ENCODE measurements at places on chromosomes 3 and 15.

DNA sequence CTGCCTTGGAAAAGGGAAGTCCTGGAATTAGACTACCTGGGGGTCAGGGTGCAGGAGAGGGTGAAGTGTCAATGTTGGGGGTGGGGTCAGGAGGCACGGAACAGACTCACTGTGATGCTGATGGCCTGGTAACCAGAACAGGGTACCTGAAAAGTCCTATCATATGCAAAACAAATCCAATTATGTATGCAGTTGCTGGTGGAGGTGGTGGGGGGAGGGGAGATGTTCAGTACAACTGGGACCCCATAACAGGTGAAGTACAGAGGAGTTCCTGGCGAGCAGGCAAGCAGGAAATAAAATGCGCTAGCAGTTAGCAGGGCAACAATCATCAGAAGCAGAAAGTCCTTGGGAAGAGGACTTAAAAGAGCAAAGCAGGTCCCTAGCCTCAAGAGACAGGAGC is 4.2 kb upstream of the KATNBL1 start:
- no peak for DNase-seq

GRCh38 chr3:45234250-45234649 is 8.2 kb upstream of the TMEM158 start:
- DNase-seq, result no peak

DNA sequence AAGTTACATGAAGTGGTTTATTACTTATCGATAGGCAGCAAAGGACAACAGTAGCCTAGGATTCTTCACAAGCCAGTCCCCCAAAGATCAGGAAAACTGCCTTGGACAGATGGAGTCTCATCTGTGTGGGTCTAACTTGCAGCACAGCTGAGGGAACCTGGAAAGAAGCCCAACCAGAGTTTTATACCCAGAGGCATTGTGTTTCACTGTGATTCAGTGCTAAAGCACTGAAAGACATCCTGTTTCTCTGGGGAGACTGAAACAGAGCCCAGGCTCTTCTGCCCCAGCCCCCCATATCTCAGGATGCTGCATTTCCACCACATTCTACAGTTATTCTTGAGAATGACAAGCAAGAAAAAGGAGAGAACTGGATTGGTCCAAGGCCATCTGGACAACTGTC is 48.2 kb upstream of the PYDC2 start:
- peak; percentile 6 for DNase-seq

DNA sequence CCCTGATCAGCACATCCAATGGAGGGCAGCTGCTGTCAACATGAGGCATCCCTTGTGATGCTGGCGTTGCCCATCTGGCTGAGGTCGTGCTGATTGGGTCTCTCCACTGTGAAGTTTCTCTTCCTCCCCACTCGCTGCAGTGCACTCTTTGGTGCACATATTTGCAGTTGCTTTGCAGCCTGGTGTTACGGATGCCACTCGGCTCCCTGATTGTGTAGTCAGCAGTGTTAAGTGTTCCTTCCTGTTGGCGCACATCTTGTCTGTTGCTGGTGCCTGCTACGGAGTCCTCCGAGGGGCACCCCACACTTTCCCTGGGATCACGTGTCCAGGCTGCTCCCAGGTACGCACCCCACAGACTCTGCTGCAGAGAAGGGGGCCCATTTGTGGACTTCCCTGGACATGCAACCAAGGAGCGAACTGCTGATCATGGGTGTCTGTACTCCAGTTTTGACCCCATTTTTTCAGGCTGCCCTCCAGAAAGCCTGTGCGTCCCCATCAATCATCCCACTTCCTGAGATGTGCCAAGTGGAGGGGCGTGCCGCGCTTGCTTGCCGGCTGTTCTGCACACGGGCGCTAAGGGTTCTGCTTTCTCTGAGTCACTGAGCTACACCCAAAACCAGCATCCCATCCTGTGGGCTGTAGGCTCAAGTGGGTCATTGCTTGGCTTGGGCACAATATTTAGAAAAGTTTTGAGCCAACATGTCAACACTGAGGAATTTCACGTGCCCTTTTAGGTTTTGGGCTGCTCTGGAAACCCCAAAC is 98.6 kb downstream of the FBLN2 start:
- DNase-seq, result no peak

GRCh38 chr3:35505181-35505580 is 134.1 kb upstream of the ARPP21 start:
- DNase-seq, result peak; percentile 95

GRCh38 chr15:42553554-42553953 is 4.9 kb downstream of the HAUS2 start:
- DNase-seq, result no peak

DNA sequence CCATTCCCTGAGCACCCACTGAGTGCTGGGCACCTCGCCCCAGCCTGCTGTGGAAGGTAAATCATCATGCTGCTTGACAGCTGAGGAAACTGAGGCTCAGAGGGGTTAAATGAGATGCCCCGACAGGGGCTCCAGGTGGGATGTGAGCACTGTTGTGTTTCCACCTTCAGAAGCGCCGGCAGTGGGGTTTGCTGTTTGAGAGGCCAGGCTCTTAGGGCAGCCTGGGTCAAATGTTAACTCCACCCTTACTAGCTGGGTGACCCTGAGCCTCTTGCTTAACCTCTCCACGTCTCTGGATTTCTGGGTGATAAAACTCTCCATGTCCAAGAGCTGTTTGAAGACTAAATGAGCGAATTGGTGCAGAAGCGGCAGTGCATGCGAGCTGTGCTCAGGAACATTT is 43.1 kb downstream of the FAM3D start:
- DNase-seq, result no peak

- no peak for DNase-seq
These were observed 106.1 kb upstream of the FRMD4B start for GRCh38 chr3:69491975-69492374.

DNA sequence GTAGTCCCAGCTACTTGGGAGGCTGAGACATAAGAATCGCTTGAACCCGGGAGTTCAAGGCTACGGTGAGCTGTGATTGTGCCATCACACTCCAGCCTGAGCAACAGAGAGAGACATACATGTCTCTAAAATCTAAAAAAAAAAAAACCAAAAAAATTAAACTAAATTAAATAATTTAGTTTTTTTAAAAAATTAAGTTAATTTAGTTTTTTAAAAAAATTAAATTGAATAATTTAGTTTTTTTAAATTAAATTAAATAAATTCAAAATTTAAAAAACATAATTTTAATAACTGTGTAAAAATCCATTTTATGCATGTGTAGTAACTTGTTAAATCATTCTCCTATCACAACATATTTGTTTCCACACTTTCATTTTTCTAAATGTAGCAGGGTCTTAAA is 20.1 kb upstream of the ARPIN start:
- DNase-seq, result no peak

GRCh38 chr15:87193481-87193880 is 1063.1 kb downstream of the NTRK3 start:
- no peak for DNase-seq

DNA sequence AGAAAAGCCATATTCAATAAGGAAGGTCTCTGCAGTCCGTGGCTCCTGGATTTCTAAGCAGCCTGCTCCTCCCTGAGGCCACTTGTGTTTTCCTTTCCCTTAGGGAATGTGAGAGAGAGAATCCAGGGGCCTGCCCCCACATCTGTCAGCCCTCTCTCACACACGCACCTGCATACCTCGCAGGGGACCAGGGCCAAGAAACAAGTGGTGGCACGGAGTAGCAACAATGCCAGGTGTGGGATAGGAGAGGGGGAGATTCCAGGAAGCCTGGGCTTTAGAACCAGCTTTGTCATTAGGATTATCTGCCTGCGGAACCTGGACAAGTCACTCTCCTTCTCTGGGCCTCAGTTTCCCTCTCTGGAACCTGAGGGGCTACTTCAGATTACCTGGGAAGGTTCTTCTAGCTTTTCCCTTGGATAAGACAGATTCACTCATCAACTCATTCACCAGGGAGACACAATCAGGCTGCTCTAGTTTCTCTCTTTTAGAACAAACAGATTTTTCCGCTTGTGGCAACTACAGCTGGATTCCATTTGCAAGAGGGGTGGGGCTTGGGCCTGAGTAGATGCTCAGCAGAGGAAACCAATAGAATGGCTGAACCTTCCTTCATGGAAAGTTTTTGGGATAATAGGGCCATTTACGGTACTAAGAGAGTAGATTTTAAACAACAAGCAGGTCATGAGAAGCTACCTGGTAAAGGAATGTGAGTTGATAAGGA is 19.5 kb downstream of the BCL6 start:
- no peak for DNase-seq

DNA sequence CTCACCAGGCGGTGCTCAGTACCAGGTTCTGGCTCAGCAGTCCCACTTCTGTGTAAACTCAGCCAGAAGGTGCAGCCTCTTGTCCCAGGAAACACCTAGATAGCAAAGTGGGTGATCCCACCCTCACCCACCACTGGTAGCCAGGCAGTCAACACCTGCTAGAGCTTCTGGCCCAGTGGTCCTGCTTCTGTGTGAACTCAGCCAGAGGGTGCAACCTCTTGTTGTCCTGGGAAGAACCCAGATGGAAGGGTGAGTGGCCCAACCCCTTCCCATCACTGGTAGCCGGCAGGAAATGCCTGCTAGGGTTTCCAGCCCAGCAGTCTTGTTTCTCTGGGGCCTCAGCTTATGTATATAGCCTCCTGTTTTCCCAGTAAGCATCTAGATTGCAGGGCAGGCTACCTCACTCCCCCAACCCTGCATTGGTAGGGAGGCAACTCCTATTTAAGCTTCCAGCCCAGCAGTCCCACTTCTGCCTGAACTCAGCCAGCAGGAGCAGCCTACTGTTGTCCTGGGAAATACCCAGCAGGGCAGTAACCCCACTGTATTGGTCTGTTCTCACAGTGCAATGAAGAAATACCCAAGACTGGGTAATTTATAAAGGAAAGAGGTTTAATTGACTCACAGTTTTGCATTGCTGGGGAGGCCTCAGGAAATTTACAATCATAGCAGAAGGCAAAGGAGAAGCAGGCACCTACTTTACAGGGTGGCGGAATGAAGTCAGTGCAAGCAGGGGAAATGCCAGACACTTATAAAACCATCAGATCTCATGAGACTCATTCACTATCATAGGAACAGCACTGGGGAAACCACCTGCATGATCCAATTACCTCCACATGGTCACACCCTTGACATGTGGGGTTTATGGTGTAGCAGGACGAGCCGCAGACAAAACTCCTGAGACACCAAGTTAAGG is 110.6 kb downstream of the DTWD1 start:
- peak; percentile 13 for DNase-seq

DNA sequence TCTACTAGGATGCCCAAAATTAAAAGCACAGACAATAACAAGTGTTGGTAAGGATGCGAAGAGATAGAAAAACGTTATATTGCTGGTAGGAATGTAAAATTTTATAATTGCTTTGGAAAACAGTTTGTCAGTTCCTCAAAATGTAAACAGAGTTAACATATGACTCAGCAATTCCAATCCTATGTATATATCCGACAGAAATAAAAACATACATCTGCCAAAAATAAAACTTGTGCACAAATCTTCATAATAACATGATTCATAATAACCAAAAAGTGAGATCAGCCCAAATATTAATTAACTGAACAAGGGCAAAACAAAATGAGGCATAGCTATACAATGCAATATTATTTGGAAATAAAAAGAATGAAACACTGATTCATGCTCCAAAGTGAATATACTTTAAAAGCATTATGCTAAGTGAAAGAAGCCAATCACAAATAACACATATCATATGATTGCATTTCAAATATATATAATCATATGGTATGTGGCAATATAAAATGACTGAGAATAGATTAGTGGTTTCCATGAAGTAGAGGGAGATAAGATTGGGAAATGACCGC is 609.3 kb downstream of the IGSF11 start:
- DNase-seq, result no peak

DNA sequence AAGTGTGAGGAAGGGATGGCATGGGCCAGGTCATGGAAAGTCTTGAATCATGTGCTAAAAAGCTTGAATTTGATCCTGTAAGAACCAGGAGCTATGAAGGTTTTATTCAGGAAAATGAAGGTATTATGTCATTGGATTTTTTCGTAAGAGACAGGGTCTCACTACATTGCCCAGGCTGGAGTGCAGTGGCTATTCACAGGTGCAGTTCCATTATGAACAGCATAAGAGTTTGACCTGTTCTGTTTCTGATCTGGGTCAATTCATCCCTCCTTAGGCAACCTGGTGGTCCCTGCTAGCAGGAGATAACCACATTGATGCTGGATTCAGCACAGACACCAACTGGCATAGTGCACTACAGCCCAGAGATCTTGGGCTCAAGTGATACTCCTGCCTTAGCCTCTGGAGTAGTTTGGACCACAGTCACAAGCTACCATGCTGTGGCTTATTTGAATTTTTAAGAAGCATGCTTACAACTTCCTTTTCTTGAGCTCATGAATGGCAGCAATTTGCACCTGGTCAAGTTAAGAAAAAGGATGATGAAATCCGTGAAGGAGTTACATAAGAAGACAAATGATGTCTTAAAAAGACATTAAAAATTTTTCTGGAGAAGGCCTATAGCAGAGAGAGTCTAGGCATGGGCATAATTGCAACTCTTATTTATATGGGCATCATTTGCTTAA is 79.1 kb downstream of the CADPS start:
- DNase-seq, result no peak

DNA sequence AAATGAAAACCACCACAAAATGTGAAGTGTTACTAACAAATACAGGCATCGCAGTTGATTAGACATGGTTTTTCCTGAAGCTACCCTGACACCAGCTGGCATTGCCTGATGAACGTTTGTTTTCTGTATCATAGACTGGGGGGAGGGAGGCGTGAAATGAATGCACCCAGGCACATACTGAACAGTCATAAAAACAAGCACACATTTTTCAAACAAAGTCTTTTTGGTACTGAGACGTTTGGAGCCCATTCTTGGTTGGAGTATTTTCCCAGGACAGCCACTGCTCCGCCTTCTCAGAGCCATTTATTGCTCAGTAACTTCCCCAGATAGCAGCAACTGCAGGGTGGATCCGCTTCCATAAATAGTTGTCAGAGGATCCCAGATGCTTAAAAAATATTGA is 52.4 kb downstream of the KLF13 start:
- DNase-seq, result no peak

DNA sequence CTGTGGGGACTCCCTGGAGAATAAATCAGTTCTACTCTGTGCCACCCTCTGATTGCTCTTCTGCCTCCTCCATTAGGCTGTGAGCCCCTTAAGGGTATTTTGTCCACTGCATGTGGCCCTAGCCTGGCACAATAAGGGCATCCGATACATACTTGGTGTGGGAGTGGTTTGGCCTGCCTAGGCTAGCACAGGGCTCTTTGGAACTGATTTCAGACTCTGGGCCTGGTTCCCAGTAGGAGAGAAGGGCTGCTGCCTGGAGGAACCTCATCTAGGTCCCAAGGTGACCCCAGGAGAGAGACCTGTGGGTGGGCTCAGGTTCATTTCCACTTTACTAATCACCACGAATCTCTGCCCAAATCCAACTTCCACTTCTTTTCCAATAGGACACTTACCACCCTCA is 5.3 kb upstream of the CTDSPL start:
- no peak for DNase-seq

DNA sequence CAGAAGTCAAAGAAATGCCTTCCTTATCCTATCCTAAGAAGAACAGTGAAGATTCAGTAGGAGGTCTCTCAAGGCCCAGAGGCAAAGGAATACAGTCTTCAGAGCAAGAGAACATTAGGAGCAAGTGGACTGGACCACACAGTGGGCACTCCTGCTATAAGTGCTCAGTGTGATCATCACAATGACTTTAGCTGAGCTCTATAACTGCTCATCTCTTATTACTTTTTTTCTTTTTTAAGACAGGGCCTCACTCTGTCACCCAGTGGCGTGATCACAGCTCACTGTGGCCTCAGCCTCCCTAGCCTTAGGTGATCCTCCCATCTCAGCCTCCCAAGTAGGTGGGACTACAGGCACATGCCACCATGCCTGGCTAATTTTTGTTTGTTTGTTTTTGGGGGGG is 48.1 kb downstream of the COL8A1 start:
- no peak for DNase-seq

GRCh38 chr3:125389282-125389681 is 14.2 kb upstream of the ZNF148 start:
- DNase-seq, result no peak

GRCh38 chr3:172094621-172095557 is 55.5 kb downstream of the FNDC3B start:
- DNase-seq, result no peak

All from neural progenitor cell (in vitro differentiated cells).